Bronchial epithelial cell (primary cell): ENCODE measurements at places on chromosomes 1 and 21.

GRCh38 chr1:53639996-53640700 lies 98.8 kb downstream of the GLIS1 start:
- DNase-seq: no peak

- DNase-seq: no peak
Observed at GRCh38 chr1:234586892-234587485, 23.0 kb downstream of the IRF2BP2 start.

DNA sequence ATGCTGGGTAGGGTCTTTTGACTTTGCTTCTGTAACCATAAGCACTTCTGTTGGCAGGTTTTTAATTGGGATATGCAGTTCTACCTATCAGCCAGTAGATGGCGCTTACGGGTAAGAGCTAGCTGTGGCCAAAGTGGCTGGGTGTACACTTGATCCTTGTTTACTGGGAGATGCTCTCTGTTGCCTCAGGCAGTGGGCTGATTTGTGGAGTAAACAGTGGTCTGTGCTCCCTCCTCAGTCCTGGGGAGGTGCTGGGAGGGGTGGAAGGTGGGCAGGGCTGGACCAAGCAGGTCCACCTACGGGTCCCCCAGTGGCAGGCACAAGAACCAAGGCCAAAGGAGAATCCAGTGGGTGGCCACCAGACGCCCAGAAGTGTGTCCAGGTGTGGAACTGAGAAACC lies 43.4 kb downstream of the RALGPS2 start:
- peak; percentile 25 for DNase-seq

- DNase-seq: no peak
Observed at GRCh38 chr1:91777630-91778300, 108.2 kb downstream of the TGFBR3 start.

GRCh38 chr21:42097860-42098454 lies 26.8 kb downstream of the UMODL1 start:
- peak; percentile 93 for DNase-seq

DNA sequence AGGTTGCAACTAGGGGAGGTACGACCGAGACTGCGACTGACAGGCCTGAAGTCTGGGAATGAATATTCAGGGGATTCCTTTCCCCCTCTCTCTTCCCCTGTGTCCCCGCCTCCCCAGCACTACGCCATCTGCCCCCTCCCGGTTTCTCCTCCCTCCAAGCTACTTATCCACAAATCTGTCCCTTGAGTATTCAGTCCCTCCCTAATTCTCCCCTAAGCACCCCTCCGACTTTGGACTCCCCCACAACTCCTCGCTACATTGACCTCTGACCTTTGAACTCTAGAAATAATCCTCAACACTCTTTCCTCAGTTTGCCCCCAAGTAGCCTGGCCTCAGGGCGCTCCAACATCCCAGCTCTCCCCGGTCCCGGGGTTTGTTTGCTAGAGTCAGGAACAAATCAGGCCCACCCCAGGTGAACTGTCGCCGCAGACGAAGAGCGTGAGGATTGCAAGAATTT lies 393 bp downstream of the LYSMD1 start:
- peak; percentile 16 for DNase-seq

- DNase-seq: peak; percentile 57
Observed at GRCh38 chr21:22536509-22536908, 1538.3 kb downstream of the NCAM2 start.

DNA sequence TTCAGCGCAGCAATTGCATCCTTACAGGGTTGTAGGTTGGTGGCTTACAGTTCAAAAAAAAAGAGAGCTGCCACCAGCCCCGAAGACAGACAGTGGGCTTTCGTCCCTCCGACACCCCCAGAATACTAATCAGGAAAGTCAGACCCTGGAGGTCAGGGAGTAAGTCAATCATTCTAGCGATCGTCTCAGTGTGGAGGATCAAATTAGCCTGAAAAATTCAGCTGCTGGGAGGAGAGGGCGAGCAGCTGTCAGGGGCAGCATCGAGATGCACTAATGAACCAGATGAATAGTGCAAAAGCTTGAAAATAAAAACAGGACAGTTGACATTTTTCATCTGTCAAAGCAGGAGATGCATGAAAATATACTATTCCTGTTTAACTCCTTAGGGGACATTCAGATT lies 138.4 kb downstream of the NEK7 start:
- no peak for DNase-seq

- no peak for DNase-seq
Observed at GRCh38 chr21:40208948-40209345, 341.7 kb downstream of the PCP4 start.

DNA sequence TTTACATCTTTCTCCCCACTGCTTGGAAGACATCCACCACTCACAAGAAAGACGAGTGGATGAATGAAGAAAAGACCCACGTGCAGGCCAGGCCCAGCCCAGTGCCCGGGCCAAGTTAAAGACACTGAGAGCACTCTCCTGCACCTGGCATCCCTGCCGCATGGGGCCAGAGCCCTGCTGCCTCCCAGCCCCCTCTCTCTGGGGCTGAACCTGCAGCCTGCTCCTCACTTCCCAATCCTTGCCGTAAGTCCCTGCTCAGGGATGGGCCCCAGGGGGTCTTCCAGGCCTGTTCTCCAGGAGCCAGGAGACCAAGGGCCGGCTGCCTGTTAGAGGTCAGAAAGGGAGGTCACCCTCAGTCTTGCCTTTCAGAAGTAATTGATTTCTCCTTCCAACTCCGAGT lies 168.5 kb upstream of the ZC3H12A start:
- DNase-seq: no peak

DNA sequence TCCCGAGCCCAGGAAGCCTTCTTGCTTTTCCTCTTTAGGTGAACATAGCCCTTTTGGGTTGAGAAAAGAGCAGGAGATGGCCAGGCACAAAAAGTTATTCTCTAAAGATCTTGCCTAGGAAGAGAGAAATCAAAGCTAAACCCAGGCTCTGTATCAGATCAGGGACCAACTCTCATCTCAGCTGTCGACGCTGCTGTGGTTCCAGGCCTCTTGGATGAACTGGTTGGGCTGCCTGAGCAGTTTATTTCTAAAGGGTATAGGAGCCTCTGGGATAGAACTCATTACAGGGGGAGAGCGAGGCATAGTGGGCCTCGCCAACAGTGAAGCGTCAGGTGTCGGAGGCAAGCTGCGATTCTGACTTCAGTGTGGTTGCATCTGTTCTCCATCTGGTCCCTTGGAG lies 82.6 kb upstream of the F3 start:
- no peak for DNase-seq

DNA sequence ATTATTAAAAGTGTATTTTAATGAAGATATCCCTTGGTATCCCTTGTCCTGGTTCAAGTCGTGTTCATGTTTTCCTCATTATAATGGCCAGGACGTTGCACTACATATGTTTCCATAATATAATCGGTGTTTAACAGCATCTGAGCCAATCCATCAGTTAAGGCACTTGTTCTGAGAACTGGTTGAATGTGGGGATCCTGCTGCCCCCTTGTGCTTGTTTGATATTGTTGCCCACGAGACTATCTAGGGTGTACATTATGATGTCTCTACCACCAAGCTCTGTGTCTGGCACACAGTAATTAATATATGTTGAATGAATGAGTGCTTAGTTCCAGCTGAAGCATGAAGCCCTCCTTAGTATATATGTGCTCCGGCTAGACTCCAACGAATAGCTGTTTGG lies 193.0 kb downstream of the CACNA1E start:
- DNase-seq: peak; percentile 46

DNA sequence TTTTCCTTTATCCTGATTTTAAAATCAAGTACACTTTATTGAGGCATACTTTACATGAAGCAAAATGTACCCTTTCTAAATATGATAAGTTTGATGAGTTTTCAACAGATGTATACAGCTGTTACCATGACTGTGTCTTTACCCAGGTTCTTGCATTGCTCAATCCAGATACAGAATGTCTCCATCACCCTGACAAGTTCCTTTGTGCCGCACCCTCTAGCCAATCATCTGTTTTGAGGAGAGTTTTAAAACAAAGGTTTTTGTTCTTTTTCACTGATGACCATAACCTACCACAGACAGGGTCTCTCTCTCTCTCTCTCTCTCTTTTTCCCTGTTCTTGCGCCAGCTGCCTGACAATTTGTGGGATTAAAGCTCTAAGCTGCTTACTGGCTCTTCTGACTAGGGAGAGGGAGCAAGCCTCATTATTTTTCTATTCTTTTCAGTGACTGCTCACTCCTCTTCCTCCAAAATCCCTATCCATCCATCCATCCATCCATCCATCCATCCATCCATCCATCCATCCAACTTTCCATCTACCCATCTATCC lies 1.2 kb upstream of the KCNE1 start:
- peak; percentile 35 for DNase-seq

DNA sequence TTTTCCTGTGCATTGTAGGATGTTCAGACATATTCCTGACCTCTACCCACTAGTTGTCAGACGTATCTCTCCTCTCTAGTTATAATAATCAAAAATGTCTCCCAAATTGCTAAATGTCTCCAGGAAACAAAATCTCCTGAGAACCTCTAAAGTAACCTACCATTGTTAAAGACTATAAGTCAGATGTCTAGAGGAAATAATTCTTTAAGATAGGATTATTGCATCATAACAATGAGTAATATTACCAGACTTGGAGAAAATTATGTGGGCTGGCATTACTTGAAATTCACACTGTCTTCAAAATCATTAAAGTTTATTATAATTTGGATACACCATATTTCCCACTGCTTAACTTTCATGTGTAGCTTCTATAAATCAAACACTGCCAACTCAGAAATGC lies 643.0 kb upstream of the ADGRL2 start:
- DNase-seq: peak; percentile 73

GRCh38 chr1:157963713-157964112 lies 29.7 kb upstream of the KIRREL1 start:
- peak; percentile 45 for DNase-seq
